T-helper 17 cell (primary cell): ENCODE measurements at places on chromosomes 2 and 18.

DNA sequence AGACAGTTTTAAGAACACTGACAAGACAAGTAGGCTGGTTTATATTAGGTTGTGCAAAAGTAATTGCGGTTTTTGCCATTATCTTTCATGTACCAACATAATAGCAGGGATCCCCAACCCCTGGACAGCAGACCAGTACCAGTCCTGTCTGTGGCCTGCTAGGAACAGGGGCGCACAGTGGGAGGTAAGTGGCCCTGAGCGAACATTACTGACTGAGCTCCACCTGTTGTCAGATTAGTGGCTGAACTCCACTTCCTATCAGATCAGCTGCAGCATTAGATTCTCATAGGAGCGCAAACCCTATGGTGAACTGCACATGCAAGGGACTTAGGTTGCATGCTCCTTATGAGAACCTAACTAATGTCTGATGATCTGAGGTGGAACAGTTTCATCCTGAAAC lies 921.9 kb downstream of the CCDC85A start:
- DNase-seq: no peak

DNA sequence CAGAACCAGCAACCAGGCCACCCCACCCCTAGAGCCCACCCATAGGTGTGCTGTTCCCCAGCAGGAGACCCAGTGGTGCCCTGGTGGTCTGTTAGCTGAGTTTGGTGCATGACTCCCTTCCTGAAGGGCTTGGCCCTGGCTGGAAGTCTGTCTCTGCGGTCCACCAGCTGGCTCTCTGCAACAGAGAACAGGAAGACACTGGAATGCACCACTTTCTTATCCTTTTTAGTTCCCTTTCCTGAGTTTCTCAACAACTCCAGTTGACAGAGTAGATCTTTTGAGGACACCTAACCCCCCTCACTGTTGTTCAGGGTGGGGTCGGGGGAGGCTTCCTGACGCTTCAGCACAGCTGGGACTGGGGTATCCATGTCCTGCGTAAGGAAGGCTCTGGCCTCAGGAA lies 11.9 kb upstream of the RPL37A start:
- no peak for DNase-seq

- no peak for DNase-seq
These were observed 42.1 kb downstream of the NIFK start for GRCh38 chr2:121694398-121695170.

- DNase-seq: no peak
These were observed 79.3 kb downstream of the ABI2 start for GRCh38 chr2:203407496-203407895.

- no peak for DNase-seq
These were observed 882 bp downstream of the PLA2R1 start for GRCh38 chr2:160061533-160061932.

DNA sequence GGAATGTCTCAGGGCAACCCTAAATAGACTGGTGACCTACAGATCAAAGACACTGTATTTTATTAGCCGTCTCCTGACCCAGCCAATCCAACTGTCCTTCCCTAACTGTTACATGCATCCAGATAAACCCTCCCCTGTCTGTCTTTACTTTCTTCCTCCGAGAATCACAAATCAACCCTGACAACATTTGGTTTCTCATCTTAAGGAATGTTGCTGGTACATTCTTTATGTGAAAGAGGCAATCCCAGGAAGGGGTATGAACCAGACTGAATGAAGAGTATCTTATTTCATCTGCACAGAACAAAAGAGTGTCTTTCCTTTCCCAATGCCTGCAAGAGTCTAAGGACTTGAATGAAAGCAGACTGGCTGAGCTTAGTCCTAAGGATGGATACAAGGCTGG lies 113.9 kb upstream of the LTBP1 start:
- DNase-seq: no peak

GRCh38 chr2:232609607-232610006 lies 23.8 kb upstream of the EFHD1 start:
- DNase-seq: no peak

DNA sequence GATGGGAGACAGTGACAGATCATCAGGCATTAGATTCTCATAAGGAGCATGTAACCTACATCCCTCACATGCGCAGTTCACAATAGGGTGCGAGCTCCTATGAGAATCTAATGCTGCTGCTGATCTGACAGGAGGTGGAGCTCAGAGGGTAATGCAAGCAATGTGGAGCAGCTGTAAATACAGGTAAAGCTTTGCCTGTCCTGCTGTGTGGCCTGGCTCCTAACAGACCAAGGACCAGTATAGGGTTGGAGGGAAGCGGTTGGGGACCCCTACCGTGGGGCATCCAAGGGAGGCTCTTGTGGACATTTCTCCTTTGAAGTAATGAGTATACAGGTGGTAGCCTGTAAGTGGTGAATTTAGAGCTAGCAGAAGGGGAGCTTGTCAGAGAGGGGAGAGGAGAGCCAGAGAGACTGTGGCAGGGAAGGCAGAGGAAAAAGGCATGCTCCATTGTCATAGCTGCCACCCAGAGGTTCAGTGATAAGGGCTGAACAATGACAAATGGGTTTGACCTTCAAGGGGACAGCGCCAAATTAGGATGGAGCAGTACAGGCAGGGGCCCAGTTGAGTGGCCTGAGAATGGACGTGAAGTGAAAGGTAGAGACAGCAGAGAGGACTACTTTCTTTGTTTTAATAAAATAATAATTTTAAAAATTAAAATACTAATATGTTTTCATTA lies 15.2 kb upstream of the TMBIM1 start:
- DNase-seq: no peak

DNA sequence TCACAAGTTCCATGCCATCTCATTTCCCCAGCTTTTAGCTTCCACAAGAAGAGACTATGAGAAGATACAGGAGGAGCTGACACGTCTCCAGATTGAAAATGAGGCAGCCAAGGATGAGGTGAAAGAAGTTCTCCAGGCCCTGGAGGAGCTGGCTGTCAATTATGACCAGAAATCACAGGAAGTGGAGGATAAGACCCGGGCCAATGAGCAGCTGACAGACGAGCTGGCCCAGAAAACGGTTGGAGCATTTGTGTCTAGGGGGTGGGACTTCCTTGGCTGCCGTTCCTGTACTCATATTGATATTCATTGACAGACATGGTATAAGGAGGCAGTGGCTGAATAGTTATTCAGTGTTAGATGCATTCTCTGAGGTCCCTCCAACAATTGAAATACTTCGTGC lies 57.2 kb upstream of the LYPD6B start:
- no peak for DNase-seq

- DNase-seq: no peak
These were observed 75.9 kb downstream of the DNMT3A start for GRCh38 chr2:25265802-25266201.

- DNase-seq: no peak
These were observed 18.2 kb downstream of the GNLY start for GRCh38 chr2:85712336-85712735.

GRCh38 chr18:39531659-39532058 lies 1966.1 kb upstream of the CELF4 start:
- DNase-seq: no peak

DNA sequence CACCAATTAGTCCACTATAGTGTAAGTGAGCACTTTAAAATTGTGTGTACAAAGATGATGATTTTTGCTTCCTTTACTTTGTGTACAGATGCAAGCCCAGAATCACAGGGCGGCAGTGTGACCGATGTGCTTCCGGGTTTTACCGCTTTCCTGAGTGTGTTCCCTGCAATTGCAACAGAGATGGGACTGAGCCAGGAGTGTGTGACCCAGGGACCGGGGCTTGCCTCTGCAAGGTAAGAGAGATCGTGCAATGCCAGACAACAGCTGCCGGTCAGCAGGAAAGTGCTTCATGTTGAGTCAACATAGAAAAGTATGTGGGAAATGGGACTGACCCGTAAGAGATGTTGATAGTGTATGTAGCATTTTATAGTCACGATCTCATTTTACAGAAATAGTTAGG lies 156.8 kb upstream of the TTC39C start:
- DNase-seq: no peak

- DNase-seq: no peak
These were observed 225.1 kb downstream of the ZBTB7C start for GRCh38 chr18:48184118-48184517.

GRCh38 chr2:30758191-30758651 lies 49.0 kb downstream of the CAPN13 start:
- DNase-seq: no peak

DNA sequence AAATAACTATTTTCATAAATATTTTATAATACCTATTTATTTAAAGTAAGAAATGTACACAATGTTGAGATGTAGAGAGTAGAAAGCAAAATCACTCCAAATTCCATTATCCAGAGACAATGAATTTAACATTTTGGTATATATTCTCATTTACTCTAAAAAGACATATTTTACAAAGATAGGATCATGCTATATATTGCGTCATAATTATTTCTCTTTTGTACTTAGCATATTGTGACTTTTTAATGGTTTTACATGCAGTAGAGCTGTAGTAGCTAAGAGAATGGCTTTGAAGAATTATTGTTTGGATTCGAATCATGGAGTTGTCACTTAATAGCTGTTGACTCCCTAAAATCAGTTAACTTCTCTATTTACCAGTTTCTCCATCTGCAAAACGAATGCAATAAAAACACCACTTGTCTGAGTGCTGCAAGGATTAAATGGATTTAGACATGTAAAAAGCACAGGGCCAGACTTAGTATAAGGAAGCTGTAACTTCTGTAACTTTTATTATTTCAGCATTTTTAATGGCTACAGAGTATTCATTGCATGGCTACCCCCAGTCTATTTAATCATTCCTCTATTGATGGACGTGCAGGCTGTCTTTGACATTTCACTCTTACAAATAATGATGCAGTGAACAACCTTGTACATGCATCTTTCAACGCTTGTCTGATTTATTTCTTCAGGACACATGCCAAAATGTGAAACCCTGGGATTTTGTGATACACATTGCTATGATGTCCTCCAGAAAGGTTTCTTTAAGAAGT lies 33.2 kb downstream of the KCNS3 start:
- no peak for DNase-seq

GRCh38 chr2:10977003-10977402 lies 65.3 kb downstream of the KCNF1 start:
- DNase-seq: no peak

DNA sequence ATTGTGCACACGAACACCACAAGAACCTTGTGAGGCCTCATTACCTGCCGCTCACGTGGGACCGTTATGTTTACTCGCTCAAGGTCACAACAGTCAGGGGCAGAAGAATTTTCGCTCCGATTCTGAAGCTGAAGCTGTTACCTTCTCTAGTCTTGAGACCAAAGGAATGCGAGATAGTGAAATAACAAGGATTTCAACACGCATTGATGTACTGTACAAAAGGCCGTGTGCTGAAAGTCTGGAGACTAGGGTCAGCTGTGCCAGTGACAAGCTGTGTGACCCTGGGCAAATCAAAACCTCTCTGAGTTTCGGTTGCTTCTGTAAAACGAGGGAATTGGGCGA lies 583 bp downstream of the NEMP2 start:
- peak; percentile 34 for DNase-seq

DNA sequence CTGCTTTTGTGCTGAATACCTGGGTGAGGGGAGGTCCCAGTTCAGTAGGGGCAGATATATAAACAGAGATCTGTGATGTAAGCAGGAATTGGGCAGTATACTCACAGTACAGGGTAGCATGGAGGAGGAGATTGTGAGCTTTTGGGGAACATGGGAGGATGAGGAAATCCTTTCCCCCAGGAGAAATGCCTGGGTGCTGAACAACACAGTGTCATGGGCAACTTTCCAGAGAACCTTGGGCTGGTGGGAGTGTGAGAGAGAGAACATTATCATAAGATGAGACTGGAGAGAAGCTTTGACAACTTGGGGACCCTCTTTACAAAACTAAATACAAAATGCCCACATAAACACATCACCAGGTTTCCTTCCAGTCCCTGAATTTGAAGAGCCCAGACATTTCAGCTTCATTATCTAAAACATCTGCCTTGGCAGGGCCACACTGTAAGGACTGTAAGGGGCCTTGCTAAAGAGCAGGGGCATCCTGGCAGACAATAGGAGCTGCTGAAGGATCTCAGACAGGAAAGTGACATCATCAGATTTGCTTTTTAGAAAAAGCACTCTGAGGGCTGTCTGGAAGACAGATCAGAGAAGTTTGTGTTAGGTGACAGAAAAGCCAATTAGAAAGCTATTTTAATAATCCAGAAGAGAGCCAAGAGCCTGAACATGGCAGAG lies 303.1 kb upstream of the FBXO11 start:
- DNase-seq: no peak

GRCh38 chr2:239600001-239600593 lies 199.3 kb upstream of the HDAC4 start:
- no peak for DNase-seq

- no peak for DNase-seq
These were observed 13.0 kb upstream of the SULT1C4 start for GRCh38 chr2:108364676-108365297.

DNA sequence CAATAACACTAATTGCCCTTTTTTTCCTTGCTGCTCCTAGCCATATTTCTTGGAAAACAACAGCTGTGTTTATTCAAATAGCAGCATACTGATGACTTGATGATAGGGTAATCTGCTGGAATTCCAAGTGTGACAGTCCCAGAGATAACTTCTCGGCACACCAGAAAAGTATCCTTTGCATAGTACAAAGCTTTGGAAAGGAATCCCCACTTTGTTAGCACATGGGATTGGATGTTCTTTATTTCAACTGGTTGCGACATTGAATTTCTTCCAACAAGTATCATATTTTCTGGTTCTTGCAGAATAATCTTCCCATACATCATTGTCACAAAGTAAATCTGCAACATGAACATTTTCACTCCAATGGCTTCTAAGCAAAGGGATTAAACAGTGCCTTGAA lies 445.8 kb upstream of the ACVR2A start:
- DNase-seq: no peak

- no peak for DNase-seq
These were observed 166.9 kb downstream of the PRPF40A start for GRCh38 chr2:152550386-152550785.

DNA sequence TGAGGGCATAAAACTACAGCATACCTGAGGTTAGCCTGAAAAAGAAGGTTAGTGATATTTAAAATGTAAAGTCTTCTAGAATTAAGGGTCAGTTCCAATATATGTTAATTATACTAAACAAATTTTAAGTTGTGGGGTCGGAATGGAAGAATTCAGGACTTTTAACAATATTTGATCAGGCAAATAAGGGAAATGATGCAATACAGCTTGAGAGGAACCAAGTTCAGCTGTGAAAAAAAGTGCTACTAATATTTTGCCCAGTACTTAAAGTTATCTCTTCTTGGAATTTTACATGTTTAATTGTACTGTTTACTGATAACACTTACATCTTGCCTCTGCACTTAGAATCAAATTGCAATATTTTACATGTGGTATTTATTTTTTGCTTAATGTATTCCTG lies 345.5 kb upstream of the CWC22 start:
- DNase-seq: no peak

GRCh38 chr2:175012516-175012915 lies 7.3 kb upstream of the CHN1 start:
- DNase-seq: no peak

- DNase-seq: no peak
These were observed 8.5 kb downstream of the SUCLG1 start for GRCh38 chr2:84450288-84451227.

DNA sequence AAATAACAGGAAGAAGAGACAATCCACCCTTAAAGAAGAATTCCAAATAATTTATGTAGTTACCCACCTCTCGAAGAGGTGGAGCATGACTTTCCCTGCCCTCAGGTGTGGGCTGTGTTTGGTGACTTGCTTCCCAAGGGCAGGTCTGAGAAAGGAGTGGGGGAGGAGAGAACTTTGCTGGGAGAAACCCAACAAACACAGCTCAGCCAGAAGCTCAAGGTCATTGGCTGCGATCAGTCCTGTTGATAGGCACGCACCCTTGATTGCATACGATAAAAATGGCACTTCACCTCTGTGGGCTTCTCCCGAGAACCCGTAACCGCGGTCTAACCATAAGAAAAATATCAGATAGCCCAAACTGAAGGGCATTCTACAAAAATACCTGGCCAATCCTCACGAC lies 157.5 kb upstream of the ID2 start:
- no peak for DNase-seq
